ENCODE measurements at places on chromosomes 4 and X.

DNA sequence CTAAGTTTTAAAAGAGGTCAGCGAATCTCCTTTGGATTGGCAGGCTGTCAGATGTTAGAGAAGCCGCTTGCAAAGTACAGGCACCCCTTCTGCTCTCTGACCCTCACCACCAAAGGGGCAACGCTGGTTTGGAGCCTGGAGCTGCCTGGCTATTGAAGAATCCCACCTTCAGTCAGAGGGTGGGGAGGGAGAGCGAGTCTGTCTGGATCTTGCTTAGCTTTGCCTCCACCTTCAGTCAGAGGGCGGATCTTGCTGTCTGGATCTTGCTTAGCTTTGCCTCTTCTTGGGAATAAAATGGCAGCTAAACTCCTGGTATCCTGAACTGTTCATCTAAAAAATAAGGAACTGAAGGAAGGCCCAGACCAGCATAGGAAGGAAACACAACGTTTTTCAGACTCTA lies 7.3 kb downstream of the CCDC110 start:
- no peak for DNase-seq

DNA sequence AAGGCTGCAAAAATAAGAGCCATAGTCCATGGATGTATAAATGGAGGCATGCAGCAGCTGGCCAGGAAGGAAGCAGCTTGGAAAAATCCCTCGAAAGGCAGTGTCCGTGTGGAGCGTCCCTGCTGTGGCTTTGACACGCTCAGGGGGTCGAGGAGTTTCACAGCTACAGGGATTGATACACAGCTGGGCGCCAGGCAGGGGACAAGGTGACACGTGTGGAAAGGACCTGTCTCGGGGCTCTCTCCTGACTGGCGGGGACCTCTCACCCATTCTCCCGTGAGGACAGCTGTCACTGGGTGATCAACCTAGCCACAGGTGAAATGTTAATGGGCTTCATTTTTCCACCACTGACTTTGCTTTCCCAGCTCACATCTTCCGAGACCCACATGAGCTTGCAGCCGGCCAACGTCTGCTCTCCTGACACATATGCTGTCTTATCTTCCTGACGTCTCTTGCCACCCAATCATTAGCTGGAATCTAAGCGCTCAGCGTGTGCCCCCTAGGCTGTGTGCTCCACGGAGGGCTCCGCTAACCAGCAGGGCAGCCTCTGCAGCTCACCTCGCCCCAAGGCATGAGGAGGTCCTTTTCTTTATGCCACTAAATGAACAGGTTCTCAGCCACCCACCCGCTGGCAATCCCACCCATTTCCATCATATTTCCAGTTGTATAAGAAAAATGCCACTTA lies 89.4 kb upstream of the AFAP1 start:
- no peak for DNase-seq

- no peak for DNase-seq
These were observed 68.8 kb downstream of the IL15 start for GRCh38 chr4:141705048-141705746.

- no peak for DNase-seq
These were observed 28.4 kb downstream of the CXCL1 start for GRCh38 chr4:73897380-73898136.

- no peak for DNase-seq
These were observed 84.7 kb upstream of the RAPGEF2 start for GRCh38 chr4:159018062-159018629.

DNA sequence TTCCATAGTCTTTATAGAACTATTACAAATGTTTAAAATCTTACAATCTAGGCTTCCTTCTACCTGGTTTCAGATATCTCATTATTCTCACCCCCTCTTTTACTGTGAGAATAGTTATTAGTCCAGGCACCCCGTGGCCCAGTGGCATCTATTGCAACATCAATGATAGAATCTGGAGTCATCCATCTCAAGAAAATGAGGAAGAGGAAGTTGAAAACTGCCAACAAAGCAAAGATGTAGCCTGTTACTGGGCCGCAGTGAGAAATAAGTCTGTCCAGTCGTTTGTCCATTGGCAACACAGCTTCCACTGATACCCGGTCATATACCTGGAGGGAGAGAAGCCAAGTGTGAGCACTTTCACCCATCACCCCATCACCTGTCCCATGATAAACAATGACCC lies 6.0 kb upstream of the ASB11 start:
- DNase-seq, result peak; percentile 20

DNA sequence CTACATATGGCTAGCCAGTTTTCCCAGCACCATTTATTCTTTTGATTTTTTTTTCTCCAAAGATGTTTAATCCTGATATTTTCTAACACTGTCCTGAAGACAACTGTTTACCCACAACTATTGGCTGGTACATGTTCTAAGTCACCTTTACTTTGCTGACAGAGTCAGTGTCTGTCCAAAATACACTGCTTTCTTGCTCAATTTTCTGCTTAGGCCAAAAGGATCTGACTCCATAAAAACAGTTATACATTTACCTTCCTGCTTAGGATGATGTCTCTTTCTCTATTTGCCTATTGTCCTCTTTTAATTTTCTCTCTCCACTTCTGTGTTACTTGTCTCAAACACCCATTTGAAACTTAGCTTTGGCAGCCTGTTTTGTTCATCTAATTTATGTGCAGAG lies 3.2 kb downstream of the ADH1C start:
- DNase-seq, result no peak

GRCh38 chr4:40555176-40555900 lies 74.3 kb downstream of the RBM47 start:
- DNase-seq, result no peak

GRCh38 chrX:153780678-153781427 lies at the start of gene SRPK3:
Gene SRPK3 (plus strand): TSS chrX:153781041. CDS start chrX:153781087, 46 bp downstream.
- DNase-seq, result no peak

GRCh38 chr4:76515975-76516843 lies 81.2 kb downstream of the SHROOM3 start:
- no peak for DNase-seq

GRCh38 chr4:73593631-73594241 lies 26.5 kb downstream of the RASSF6 start:
- DNase-seq, result peak; percentile 75

DNA sequence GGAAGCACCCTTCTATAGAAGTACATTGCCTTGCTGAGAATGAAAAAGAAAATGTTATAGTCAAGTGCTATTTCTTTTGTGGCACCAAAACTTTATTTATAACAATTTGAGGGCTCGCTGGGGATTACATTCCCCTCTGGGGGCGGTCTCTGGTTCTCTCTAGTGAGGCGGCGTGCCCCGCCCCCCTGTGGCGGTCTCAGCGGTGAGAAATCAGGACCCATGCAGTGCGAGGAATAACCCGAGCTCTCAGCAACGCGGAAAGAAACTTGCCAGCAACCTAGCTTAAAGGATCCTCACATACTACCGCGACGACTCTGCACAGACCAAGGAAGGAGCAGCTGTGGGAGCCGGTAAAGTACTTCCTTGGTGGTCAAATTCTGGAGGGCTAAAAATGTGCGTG lies 83.4 kb upstream of the SHISA3 start:
- DNase-seq, result no peak

DNA sequence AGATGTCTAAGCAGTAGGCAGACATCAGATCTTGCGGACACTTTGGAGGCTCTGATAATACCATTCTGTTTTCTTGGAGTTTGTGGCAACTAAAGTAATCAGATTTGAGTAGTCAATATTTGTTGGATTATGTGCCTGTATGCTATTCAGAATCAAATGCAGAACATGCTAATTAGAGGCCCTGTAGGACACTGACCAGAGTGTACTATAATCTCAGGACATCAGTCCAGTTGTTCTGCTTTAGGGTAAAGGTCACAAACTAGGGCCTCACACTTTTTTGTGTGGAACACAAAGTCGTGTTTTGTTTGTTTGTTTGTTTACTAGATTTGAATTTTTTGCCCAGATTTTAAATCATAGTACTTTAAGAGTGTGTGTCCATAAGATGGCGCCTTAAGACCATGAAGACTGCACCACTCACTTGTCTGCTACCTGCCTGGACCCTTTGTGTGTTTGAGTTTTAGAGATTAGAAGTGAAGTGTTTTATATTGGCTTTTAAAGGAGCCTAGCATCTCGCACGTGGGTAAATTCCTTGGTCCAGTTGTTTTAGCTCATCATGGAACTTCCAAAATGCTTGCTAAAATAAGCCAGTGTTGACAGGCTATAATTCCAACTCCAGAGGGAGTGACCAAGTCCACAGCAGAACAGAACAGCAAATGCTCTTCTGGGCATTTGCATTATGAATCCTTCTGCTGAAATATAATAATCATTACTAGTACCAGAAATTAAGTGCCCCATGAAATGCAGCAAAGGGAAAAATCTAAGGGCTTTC lies 34.7 kb downstream of the IL13RA1 start:
- no peak for DNase-seq

GRCh38 chr4:104901438-104901837 lies 245.2 kb upstream of the TET2 start:
- no peak for DNase-seq

DNA sequence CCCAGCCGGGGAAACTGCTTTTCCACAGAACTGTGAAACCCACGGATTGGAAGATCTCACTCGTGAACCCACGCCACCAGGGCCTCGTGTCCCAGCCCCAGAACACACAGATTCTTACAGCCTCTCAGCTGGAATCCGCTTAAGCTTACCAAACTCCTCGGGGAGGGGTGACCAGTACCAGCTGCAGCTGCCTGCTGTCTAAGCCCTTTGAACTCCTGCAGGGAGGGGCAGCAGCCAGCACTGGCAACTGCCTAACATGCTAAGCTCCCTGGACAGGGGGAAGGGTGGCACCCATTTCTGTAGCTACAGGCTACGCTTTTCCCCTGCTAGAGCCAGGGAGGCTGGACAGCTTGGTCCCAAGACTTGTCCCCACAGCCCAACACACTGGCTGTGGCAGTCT lies 38.4 kb downstream of the TBL1X start:
- DNase-seq, result no peak

DNA sequence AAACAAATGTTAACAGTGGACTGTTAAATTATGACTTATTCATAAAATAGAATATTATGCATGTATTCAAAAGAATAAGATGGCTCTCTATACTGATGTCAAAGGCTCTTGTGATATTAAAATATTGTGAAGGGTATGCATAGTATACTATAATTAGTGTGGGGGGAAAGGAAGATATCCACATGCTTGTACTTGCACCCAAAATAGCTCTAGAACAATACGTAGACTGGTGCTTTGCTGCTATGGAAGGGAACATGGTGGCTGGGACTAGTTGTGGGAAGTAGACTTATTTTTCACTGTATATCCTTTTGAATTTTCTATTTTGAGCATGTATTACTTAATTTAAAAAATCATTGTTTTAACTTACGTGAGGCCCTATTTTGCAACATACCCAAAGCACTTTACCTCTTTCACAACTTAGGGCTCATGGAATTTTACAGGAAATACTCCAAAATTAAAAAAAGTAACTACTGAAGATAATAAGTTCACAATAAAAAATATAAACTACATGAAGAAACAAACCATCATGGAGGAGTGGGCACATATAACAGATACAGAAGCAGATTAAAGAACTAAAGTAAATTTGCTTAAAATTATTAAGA lies 7.9 kb downstream of the PGRMC2 start:
- DNase-seq, result no peak

DNA sequence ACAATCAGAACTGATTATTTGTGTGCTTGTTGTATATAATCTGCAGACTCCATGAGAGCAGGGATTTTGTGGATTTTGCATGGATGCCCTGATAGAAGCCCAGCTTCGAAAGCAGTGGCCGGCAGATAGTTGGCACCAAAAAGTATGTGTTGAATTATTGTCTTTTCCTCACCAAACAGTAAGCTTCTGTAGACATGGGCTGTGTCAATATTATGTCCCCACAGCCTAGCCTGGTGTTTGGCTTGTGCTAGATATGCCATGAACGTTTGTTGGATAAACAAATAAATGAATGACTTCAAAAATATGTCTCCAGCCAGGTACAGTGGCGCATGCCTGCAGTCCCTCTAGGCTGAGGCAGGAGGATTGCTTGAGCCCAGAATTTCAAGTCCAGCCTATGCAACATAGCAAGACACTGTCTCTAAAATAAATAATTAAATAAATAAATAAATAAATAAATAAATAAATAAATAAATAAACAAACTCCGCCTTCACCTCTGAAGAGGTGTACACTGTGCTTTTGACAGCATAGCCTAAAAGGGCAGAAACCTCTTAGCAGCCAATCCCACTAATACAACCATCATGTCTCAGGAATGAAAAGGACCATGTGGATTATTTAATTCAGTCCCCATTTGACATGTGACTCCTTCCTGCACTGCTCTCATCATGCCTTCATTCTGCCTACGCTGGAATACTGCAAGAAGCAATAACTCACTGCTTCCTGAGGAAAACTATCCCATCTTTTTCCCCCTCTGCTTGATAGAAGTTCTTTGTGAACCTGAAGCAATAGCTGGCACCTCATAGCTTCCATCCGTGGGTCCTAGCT lies 335.2 kb downstream of the FBXW7 start:
- DNase-seq, result no peak

- DNase-seq, result no peak
These were observed 2.0 kb upstream of the FATE1 start for GRCh38 chrX:151713849-151714248.

GRCh38 chrX:39875834-39876628 lies 221.7 kb downstream of the BCOR start:
- DNase-seq, result no peak
